ENCODE measurements at places on chromosomes 6 and 20.

DNA sequence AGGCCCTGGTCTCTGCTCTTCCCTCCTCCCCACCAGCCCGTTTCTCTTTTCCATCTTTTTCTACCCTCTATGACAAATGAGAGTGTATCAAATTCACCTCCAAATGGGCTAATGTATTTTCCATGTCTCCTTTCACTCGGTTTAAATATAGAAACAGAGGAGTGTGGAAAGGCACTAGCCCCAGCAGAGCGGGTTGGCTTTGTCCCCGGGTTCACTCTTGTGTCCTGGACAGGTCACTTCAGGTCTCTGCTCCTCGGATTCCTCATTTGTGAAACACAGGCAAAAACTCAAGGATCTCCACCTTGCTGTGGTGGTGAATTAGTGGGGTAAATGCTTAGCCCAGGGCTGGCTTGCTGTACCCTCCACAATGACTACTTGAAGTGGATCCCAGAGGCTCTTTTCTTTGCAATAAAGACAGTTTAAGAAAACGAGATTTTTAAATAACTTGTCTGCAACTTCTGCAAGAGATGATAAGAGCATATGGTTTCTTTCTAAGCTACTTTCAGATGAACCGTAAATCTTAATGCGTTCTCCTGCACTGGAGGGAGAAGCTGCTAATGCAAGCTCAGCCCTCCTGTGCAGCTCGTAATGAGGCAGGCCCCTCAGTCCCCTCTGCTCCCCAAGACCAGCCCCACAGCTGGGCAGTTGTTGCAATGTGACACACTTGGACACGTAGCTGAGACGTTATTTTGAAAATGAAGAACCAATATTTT is 292.9 kb downstream of the THBS2 start:
- DNase-seq: no peak

- DNase-seq: peak; percentile 28
These were observed 4.2 kb upstream of the ZBTB46 start for GRCh38 chr20:63835021-63835858.

DNA sequence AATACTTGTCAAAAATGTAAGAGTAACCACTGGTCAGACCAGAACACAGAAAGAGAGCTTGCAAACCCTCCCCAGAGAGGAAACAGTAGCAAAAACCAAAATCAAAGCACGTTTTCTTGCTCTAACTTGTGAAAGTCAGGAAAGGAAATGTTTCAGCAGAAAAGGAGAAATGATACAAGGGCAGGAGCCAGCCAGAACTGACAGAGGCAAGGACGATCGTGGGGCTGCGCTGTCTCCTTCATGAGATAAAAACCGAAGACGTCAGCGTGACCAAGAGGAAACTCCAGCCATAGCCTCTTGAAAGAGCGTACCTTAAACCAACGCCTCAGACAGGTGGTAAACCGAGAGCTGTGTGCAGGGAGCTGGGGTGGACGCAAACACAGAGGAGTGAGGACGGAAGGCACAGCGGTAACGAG is 27.5 kb downstream of the LAMA5 start:
- DNase-seq: no peak

DNA sequence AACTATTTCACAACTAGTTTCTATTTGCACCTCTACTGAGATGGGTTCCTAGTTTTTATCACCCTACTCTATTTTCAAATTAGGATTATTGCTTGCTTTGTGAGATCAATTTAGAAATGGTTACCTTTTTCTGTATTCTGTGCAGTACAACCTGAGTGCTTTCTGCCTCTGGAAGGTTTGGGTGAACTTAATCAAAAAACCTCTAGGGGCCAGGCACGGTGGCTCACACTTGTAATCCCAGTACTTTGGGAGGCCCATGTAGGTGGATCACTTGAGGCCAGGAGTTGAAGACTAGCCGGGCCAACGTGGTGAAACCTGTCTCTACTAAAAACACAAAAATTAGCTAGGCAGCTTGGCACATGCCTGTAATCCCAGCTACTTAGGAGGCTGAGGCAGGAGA is 63.3 kb downstream of the SCAF8 start:
- DNase-seq: no peak

GRCh38 chr6:100899202-100899601 is 18.1 kb upstream of the ASCC3 start:
- DNase-seq: no peak

DNA sequence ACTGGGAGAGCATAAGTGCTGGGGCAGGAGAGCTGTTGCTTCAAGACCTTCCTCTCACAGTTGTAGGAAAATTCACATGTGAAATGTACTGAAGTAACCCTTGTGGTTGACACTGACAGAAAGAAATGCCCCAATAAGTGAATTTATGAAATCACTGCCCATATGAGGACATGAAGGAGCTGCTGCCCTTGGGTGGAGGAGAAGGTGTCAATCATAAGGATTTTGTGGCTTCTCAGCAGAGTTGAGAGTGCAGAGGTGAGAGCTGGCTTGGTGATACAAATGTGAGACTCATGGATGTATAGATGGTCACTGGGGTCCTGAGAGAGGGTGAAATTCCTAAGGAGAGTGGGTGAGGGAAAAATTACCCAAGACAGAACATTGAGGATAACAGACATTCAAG is 33.9 kb upstream of the CMTR1 start:
- DNase-seq: no peak

DNA sequence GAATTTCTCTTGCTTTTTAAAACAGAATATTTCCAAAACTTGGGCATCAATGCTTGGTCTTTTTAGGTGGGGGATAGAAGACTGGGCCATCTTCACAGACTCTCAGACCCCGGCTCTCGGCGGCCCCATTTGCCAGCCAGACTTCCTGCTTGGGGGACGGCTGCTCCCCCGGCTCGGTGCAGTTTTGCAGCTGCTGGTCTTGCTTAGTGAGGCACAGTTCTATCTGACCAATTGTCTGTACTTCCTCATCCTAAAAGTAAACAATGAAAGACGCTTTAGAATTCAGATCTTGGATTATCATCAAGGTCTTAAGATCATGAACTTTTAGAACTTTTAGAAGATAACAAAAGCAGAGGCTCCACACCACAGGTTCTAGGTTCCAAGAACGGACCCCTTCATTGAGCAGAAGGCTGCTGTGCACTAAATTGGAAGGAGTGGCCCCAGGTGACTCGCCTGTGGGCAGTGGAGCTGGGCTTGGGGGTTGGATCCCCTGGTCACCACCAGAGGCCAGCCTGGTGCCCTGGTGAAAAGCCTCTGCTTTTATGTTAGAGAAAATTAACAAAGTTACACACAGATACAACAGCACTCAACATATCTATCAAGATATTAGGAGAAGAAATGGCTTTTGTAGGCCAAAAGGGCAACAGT is 26.7 kb downstream of the RNASET2 start:
- no peak for DNase-seq

GRCh38 chr6:169289619-169290339 is 36.1 kb upstream of the THBS2 start:
- no peak for DNase-seq

GRCh38 chr20:44111712-44112335 is 75.2 kb downstream of the JPH2 start:
- no peak for DNase-seq

DNA sequence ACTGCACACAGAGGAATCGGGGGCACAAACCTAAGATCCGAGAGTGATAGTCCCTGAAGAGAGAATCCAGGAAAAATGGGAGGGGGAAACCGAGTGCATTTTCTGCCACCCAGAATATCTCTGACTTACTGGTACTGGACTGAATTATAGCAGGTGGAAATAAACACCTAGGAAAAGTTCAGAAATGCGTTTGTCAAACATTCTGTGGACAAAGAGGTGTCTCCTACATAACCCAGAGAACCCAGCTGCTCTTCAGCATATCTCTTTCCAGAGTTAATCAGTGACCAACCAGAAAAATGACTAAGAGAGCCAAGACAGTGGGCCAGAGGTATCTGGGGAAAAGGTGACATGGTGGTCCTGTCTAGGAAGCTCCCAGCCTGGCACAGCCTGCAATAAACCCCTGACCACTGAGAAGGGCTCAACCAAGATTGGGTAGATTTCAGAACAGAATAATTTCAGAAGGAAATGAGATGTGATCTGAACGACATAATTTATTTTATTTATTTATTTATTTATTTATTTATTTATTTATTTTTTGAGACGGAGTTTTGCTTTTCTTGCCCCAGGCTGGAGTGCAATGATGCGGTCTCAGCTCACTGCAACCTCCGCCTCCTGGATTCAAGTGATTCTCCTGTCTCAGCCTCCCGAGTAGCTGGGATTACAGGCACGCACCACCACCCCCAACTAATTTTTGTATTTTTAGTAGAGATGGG is 6.0 kb upstream of the VNN1 start:
- no peak for DNase-seq

DNA sequence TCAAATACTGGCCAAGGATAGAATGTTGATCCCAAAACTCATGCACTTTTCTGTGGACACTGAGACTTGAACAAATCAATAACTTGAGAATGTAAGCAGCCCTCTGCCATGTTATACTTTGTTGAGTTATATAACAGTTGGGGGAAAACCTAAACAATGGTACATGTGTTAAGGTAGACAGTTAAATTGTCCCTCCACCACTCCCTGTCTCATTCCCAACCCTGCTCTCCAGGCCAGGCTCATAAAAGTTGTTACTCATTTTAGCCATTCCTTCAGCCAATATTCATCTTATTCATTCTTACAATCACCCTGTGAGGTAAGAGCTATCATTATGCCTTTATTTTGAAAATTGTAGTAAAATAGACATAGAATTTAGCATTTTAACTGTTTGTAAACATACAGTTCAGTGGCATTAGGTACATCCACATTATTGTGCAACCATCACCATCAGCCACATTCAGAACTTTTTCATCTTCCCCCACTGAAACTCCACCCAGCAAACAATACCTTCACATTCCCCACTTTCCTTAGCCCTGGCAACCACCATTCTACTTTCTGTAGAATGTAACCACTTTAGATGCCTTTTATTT is 38.2 kb upstream of the IER3 start:
- DNase-seq: no peak

DNA sequence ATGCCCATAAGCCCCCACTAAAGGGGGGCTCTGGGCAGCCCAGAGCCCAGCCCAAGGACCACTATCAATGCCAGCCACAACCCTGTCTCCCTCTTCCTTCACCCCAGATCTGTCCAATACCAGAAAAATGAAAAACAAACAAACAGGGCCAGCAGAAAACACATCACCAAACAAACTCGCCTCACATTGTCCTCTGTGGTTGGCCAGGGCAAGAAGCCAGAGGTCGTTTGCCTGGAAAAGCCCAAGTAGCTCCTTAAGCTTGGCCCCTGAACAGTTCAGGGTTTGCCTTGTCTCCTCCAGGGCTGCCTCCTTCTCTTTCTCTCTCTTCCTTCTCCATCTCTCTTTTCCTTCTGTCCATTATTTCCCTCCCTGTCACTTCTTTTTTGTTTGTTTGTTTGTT is 10.1 kb upstream of the SCUBE3 start:
- peak; percentile 36 for DNase-seq

DNA sequence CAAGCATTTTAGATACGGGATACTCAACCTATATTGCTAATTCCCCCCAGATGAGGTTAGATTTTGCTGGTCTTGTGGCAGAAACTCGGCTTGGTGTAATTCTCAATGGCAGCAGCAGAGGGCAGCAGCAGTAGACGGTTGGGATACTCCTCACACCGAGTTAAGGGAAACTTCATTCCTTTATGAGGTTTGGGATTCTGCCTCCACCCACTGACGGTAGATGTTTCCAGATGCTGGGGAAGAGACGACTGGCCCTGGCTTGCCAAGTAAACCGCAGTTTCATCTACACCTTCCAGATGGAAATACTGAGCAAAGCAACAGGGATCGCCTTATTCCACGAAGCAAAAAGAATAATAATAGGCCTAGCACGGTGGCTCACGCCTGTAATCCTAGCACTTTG is 8.2 kb upstream of the TBC1D7 start:
- peak; percentile 90 for DNase-seq

DNA sequence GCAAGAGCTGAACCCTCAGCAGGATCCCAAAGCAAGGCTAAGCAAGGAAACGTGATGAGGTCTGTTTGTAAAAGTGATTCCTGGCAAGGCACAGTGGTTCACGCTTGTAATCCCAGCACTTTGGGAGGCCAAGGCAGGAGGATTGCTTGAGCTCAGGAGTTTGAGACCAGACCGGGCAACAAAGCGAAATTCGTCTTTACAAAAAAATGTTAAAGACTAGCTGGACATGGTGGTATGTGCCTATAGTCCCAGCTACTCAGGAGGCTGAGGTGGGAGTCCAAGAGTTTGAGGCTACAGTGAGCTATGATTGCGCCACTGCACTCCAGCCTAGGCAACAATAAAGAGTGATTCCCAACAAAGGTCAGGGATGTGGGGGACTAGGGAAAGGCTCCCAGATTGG is 4.1 kb upstream of the XKR7 start:
- no peak for DNase-seq

DNA sequence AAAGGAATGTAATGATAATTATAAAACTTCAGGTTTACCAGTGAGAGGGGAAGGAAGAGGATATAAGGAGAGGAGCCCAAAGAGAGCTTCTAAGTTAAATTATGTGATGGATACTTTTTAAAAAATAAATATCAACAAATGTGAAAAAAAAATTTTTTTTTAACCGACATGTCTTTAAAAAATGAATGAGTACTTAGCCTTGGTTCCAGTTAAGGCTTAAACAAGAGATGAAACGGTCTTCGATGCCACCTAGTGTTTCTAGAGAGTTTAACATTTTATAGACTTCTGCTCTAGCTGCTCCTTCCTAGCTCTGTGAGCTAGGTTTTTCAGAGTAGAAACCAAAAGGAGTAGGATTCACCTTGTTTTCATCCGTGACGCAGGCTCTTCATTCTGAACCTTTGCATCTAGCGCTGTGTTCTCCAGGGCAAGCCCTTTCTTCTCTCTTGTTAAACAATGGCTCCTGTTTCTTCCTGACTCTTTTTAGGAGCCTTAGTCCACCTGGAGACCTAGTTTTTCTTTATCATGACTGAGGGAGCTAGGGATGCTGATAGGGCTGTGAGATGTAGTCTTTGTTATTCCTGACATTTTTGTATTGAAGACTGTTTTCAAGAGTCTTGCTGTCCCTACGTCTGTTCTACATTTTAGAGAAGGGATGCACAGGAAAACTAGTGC is 42.4 kb upstream of the GNRH2 start:
- no peak for DNase-seq

GRCh38 chr6:167550941-167551627 is 226.2 kb downstream of the TTLL2 start:
- DNase-seq: no peak

GRCh38 chr6:6890400-6890858 is 217.3 kb upstream of the RREB1 start:
- DNase-seq: no peak

- DNase-seq: no peak
These were observed 365.3 kb downstream of the TENT5A start for GRCh38 chr6:81387163-81387562.

DNA sequence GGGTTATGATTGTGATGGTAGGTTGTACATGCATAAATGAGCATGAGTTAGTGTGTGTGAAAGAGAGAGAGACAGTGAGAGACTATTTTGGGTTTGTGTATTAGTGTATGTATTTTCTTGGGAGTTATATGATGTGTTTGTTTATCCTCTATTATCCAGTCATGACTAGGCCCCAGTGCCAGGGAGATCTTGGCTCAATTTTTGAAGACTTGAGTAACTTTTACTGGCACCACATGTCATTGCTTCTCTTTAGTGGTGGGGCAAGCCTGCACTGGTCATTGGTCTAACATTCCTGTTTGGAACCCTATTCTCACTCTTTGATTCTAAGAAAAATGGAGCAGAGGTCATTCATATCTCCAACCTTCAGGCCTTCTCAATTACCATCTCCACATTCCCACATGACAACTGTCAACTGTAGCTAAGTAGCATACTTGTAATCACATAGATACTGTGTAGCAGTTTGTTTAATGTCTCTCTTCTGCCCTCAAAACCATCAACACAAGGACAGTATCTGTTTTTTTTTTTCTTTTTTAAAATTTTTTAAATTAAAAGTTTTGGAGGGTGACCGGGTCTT is 8.8 kb downstream of the L3MBTL1 start:
- DNase-seq: no peak
